ENCODE measurements at places on chromosomes 5 and 9.

- DNase-seq = no peak
Measured at GRCh38 chr9:87968155-87968554, 6.2 kb downstream of the CDK20 start.

- no peak for DNase-seq
Measured at GRCh38 chr9:135301271-135302263, 178.0 kb upstream of the PPP1R26 start.

- no peak for DNase-seq
Measured at GRCh38 chr5:143445776-143446175, 42.3 kb upstream of the NR3C1 start.

DNA sequence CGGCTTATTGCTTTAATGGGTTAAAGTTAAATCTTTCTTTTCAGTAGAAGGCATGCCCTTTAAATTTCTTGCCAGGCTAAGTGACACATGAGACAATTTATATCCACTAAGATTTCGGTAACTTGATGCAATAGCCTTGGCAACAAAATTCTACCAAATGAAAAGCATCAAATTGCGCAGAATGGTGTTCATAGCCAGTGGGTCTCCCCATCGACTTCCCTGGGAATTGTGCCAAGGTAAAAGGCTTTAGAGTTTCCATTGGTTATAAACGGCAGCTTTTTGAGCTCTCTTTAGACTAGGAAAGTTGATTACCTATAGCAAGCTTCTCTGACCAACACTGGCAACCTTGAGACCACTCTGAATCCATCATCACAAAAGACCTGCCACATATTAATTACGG, 358.4 kb downstream of the ARRDC3 start:
- no peak for DNase-seq

DNA sequence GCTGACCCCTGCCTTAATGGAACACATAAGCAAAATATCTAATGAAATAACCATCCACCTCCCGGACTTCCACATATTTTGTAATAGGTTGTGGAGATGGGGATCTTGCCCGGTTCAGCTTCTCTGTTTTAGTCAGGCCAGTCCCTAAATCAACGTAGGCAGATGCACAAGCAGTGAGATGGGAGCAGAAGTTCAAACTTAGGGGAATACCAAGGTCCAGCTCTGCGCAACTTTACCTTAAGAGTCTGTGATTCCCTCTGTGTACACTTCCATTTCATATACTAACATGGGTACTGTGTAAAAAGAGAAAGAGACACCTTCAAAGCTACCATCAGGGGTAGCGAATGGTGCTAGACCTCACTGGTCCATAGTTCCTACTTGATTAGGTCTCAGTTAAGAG, 110.9 kb downstream of the NTRK2 start:
- no peak for DNase-seq

DNA sequence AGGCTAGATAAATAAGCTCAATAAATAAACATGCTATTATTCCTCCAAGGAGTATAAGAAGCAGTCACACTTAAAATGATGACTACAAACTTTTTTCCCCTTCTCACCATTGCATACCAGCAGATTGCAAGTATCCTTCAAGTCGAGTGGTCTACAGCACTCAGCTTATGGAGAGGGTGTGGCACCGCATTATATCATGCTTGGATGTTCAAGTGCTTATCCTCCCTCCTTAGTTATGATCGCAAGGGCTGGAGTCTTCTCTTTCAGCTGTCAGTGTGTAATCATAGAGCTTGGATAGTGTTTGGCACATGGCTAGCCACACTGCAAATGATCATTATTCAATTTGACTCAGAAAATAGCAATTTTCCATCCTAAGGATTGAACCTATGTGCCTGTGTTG, 124.0 kb downstream of the CARTPT start:
- DNase-seq = no peak

DNA sequence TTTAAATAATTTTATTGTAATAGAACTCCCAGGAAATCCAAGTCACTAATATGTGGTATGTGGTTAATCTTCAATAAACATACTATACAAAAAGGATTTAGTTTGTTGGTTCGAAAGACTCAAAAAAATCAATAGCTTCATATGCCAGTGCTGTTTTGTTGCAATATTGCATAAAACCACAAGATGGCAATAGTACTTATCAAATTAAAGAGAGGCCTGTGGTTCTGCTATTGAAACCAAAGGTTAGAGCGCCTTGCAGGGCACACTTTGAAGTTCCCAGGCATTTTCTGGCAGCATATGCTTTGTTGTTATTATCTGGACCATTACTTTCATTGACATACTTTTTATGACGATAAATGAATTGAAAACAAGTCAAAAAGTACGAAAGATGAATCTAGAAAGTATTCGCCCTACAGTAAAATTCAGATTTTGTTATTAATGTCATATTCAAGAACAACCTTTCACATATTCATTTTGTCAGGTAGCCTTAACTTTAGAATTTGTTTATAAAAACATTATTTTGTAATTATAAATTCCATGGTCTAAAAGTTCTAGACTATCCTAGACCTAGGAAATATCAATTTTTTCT, 316.3 kb downstream of the MCTP1 start:
- peak; percentile 77 for DNase-seq

- no peak for DNase-seq
Measured at GRCh38 chr9:89097219-89097618, 81.4 kb downstream of the SHC3 start.

- peak; percentile 79 for DNase-seq
Measured at GRCh38 chr9:18442629-18443491, 31.1 kb upstream of the ADAMTSL1 start.

GRCh38 chr9:33795281-33795680, at the start of gene PRSS3:
Gene PRSS3 (plus strand): TSS chr9:33795561. CDS start chr9:33795574, 13 bp downstream.
- no peak for DNase-seq

DNA sequence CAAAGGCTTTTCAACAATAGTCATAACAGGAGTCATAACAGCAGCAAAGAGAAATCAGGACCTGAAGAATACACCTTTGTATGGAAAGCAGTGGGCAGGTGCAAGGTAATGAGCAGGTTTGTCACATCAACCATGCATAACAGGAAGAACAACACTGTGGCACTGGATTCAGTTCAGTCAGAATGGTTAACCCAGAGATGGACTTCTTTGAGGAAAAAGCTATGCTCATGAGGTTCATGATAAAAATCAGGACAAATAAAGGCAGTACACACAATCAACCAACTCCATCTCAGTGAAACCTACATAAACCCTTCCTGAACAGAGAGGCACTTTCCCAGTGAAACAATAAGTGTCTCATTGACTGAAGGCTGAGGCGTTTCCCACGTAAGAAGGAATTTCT, 27.0 kb downstream of the ABITRAM start:
- peak; percentile 5 for DNase-seq

DNA sequence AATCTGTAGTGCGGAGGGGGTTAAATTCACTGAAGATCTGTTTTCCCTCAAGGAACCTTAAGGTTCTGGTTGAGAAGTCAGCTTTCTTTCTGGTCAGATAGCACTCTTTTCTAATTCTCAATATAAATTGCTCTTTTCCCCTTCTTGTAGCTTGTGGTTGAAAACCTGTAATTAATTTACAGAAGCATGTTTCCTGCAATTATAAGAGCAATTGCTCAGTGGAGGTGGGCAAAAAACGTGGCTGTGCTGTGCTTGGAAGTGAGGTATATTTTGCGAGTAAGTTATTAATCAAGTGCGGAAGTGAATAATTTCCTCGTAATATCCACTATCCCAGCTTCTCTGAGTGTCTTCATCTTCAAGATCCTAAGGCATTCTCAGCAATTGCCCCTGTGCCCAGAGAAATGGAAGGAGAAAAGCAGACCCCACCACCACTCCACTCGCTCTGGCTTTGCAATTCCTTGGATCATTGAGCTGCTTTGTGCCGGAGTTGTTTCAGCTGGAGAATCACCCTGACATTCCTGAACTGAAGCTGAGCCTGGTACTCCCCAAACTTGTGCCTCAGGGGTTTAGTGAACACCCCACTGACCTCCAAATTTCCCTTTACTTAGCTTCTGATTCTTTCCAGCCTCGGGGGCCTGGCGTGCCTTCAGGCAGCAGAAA, 140.6 kb downstream of the LRRC70 start:
- DNase-seq = peak; percentile 86

DNA sequence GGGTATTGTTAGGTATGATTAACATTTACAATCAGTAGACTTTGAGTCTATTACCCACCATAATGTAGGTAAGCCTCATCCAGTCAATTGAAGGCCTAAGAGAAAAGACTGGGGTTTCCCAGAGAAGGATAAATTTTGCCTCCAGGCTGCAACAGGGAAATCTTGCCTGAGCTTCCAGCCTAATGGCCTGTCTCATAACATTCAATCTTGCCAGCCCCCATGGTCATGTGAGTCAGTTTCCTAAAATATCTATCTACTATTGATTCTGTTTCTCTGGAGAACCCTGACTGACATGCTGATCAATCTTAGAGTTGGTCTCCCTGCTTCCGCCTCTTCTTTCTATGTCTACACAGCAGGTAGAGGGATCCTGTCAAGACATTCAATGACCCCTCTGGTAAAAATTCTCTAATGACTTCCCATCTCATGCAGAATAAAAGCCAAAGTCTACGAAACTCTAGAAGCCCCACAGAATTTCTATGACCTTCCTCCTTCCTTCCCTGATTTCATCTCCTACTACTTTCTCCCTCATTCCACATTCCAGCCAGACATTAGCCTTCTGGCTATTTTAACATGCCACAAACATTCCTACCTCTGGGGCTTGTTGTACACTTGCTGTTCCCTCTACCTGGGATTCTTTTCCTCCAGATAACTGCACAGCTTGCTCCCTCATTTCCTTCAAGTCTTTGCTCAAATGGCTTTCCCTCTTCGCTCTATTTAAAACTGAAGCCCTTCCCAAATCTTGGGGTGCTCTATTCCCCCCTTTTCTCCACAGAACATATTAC, 60.2 kb downstream of the FBXW11 start:
- DNase-seq = peak; percentile 51

Measured in renal cortical epithelial cell (primary cell).